Fibroblast of skin of left biceps (primary cell): ENCODE measurements at places on chromosomes 2 and 18.

DNA sequence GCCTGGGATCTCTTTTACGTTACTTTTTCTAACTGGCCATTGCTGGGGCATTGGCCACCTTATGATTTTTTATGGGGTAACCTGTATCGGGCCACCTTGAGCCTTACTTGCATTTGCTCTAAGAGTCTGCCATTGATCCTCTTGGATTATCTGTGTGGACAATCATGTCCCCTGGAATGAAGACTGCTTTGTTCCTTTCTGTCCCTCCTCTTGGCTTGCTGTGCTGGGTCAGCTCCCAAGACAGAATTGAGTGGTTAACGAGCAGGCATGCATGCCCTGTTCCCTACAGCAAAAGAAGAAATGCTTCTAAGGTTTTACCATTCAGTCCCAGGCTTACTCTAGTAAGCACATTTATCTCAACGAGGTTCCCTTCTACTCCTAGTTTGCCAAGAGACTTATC, 46.3 kb downstream of the MAL start:
- no peak for DNase-seq

GRCh38 chr18:61606759-61607158, 273.5 kb downstream of the CDH20 start:
- peak; percentile 89 for DNase-seq

DNA sequence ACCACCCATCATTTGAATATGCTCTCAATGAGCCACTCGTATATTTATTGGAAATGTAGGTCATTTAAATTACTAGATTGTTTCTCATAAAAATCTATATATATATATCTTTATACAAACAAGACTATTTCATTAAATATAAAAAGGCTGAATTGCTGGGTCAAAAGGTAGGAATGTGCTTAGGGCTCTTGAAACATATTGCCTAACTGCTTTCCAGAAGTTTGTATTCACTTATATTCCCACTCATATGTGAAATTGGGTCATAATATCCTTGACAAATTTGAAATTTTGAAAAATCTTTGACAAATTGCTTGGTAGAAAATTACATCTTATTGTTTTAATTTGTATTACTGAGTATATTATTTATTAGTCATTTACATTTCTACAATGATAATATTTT, 999.8 kb upstream of the CDH2 start:
- DNase-seq = no peak

DNA sequence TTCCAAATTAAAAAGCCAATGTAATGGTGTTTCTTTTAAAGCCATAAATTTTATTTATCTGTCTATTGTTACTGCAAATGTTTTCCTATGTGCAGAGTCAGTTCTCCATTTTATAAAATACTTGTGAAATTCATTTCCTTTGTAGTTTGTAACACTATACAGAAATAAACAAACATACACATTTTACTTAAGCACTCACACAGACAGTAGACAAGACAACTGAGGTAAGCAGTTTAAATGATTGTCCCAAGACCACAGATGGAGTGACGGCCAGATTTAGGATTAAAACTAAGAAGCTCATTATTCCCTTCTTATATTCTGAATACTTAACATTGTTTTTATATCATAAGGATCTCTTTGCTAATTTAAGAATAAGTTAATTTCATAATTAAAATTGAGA, 100.9 kb downstream of the BAZ2B start:
- no peak for DNase-seq

GRCh38 chr18:8366656-8367055, 242.6 kb upstream of the RAB12 start:
- DNase-seq = no peak

DNA sequence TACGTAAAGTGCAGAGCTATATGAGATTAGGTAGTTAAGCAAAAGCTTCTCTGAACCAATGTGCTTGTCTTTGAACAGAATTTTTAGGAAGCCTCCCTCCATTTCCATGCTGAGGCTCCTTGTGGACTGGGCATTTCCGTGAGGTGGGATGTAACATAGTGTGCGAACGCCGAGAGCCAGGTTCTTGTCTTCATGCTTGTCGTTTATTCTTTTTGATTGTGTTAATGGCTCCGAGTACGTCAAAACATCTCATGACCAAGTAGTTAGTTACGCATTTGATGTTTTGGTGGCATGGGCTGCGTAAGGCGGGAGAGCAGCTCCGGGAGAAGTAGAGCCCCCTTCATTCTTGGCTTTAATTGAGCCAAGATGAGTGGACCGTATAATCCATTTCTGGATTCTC, 32.9 kb downstream of the DGKD start:
- no peak for DNase-seq

- DNase-seq = no peak
Observed at GRCh38 chr2:163132850-163133249, 294.3 kb upstream of the KCNH7 start.

DNA sequence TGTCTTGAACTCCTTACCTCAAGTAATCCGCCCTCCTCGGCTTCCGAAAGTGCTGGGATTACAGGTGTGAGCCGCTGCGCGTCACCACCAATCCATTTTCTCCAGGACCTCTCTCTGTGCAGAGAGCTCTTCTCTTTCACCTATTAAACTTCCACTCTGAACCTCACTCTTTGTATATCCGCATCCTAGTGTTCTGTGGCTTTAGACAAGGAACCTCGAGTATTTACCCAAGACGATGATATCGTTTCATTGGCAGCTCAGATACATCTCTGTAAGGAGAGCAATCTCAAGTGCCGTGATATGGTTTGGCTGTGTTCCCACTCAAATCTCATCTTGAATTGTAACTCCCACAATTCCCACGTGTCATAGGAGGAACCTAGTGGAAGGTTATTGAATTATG, 15.1 kb upstream of the WDR33 start:
- no peak for DNase-seq

GRCh38 chr18:13237073-13237472, 18.5 kb downstream of the LDLRAD4 start:
- no peak for DNase-seq

DNA sequence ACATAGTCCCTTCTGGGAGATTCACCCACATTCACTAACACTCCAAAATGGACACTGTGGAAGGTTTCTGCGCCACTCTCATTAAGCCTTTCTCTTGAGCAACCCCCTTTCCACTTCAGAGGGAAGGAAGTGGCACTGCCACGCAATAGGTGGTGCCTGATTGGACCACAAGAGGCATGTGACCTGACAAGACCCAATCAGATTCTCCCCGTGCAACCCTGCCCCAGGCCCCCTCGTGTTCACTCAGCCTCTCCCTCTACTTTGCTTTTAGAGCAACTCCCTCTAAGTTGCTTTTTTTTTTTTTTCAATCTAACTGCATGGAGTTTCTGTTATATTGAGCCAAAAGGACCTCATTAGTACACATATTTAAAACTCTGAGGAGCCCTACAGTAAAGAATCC, 158.0 kb downstream of the EN1 start:
- DNase-seq = no peak

DNA sequence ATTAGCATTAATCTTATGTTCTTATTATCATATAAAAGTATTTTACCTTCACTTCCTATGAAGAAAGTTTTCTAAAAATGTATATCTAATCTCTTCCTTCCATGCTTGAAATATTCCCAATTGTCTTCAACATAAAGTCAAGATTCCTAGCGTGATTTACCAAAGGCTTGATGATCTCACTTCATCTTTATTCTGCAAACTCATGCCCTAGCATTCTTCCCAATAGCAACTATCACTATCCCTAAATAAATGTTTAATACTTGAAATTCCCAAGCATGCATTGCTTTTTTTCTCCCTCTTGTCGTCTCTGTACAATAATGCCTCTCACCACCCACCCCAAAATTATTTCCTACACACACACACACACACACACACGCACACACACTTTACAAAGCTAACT, 125.8 kb downstream of the VWC2L start:
- DNase-seq = no peak

- no peak for DNase-seq
Observed at GRCh38 chr2:182142062-182142461, 156.4 kb downstream of the PPP1R1C start.

DNA sequence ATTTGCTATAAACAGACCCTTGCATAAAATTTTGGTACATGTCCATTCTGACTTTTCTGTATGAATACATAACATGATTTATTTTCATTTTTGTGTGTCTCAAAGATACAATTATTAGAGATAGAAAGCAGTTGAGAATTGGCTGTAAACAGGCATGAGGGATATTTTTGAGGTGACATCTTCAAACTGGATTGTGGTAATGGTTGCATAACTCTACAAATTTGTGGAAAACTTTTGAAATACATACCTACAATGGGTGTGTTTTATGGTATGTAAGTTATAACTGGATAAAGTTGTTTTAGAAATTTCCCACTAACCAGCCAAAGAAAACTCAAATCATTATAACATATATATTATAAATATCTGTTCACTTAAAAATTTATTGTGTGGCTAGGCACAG, 39.6 kb downstream of the GREB1L start:
- DNase-seq = no peak

DNA sequence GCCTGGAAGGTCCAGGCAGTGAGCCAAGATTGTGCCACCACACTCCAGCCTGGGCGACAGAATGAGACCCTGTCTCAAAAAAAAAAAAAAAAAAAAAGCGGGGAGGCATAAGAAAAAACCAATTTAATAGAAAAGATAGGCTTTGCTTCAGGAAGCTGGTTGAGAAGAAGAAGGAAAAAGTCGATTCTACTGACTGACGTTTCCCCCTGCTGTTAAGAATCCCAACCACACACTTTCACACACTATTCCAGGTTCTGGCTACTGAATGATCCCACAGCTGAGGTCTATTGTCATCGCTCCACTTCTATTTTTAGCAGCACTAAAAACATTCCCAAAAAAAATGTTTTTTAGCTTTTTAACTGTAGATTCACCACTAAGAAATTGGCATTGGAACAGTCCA, 6.7 kb upstream of the CHCHD5 start:
- no peak for DNase-seq

- no peak for DNase-seq
Observed at GRCh38 chr18:49025426-49025766, 74.6 kb upstream of the SMAD7 start.

DNA sequence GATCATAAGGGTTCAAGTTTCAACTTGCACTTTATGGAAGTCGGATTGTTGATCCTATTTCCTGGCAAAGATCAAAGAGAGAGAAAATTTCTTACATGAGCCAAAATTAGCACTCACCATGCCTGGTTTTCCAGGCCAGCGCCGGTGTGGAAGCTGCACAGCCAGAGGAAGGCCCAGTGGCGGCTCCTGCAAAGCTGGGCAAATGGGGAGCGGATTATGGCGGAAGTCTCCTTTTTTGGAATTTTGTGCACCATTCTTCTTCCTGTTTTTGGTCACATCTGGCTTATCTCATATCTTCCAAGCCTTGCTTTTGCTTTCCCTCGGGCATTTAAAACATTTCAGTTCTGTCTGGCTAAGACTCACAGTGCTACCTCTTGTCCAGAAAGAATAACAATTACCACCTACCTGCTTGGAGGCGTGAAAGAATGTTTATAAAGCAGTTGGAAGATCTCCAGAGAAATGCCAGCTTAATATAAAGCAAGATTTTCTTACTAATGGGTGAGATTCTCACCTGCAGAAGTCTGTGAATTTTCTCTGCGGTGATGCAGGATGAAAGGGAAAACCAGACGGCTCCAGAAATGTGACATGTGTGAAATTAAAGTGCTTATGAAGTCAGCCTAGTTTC, 94.3 kb downstream of the ASAP2 start:
- no peak for DNase-seq

GRCh38 chr18:10006311-10006893, 92.6 kb downstream of the VAPA start:
- DNase-seq = no peak

GRCh38 chr18:6465281-6465680, 50.6 kb upstream of the L3MBTL4 start:
- no peak for DNase-seq

- no peak for DNase-seq
Observed at GRCh38 chr2:206474099-206474498, 30.8 kb downstream of the ADAM23 start.

- no peak for DNase-seq
Observed at GRCh38 chr18:73244401-73244800, 376.6 kb upstream of the NETO1 start.

GRCh38 chr2:237702441-237703391, 75.3 kb downstream of the LRRFIP1 start:
- no peak for DNase-seq

GRCh38 chr2:16816522-16816921, 150.9 kb upstream of the CYRIA start:
- no peak for DNase-seq

- DNase-seq = no peak
Observed at GRCh38 chr2:180474716-180475115, 467.6 kb upstream of the CWC22 start.

DNA sequence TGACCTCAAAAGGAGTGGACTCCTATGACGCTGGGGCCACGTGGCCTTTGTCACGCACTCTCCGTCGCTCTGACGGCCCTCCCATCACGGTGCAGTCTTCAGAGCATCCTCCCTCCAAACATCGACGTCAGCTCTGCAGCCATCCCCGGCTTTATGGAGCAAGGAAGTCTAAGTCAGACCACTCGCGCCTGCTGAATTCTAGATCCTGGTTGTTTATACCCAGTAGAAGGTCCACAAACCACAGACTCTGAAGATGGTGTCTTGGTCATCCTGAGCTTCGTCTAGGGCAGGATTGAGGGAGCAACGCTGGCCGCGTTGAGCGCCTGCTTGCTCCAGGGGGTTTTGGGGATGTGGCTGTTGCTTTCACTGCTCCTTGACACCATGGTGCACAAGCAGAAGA, 228.0 kb upstream of the SALL3 start:
- DNase-seq = no peak

GRCh38 chr18:51044928-51045585, 15.0 kb downstream of the SMAD4 start:
- DNase-seq = no peak

GRCh38 chr18:27922780-27923179, 254.2 kb downstream of the CDH2 start:
- no peak for DNase-seq

GRCh38 chr2:290090-290722, 2.3 kb upstream of the ALKAL2 start:
- DNase-seq = peak; percentile 18

GRCh38 chr2:105243961-105244360, 2.4 kb downstream of the GPR45 start:
- DNase-seq = no peak

DNA sequence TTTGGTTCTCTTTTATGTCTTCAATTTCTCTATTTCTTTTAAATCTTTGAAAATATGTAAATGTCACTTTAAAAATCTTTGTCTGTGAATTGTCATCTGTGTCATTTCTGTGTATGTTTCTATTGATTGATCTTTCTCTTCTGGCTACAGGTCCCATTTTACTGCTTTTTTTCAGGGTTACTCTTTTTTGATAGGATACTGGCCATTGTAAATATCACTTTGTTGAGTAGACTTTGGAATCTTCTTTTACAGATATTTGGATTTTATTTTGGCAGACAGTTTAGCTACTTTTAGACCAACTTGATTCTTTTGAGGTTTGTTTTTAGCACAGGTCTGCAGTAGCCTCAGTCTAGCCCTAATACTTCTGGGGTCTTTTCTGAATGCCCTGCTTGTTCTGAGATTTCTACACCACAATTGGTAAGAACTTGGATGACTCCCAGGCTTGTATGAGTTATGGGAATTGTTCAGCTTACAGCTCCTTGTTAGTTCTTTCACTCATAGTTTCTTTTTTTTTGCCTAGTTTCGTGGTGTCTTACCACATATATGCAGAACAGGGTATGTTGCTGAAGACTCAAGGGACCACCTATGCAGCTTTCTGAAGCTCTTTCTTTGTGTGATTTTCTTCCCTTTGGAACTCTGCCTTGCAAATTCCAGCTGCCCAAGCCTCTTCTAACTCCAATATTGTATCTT, 122.2 kb downstream of the QPCT start:
- DNase-seq = peak; percentile 73
